ENCODE measurements at places on chromosomes 12 and 14. TPM values are rescaled to one million over a fixed set of nuclear protein-coding genes. Genes with fewer than 3 reads are reported as not detected.

DNA sequence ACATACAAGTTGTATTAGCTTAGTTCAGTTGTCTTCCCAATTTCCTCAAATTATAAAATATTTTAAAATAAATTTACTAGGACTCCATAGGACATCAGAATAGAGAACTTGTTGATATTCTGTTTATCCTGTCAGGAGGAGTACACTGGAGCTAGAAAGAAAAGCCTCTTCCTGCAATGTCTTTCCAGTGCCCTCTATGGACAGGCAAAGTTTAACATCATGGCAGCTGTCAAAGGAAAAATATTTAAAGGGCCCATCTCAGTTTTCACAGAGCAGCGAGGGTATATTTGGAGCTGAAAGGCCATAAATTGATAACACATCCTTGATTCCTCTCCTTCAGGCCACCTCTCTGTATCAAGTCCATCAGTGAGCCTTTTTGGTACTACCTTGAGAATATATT lies 19.0 kb downstream of the DIP2B start:
- DNase-seq = no peak

- no peak for DNase-seq
Measured at GRCh38 chr12:100460702-100461101, 13.0 kb upstream of the NR1H4 start.

DNA sequence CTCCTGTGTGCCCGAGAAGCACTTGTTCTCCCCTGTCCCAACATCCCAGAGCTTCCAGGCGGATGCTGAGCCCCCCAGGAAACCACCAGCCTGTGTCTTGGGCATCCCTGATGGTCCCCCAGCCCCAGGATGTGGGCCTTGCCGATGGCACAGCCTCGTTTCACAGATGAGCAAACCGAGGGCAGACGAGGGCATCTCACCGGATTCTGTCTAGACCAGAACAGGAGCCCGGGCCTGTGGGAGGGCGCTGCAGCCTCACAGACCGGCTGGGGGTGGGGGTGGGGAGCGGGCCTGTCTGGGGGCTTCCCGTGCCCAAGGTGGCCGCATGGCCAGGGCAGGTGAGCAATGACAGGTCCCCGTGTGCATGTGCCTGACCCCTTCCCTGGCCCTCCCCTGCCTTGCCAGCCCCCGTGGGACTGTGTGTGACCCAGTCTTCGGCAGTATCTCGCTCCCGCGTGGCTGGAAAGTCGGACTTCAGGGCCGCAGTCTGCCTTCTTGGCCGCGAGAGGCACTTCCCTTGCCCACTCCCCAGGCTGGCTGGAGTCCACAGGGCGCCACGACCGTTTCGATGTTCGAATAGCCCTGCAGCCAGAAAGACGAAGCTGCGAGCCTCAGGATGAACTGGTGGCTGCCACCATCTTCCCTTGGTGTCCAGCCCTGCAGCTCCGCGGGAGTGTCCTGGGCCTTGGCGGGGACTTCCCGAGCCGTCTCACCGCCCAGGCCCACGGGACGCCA lies 8.9 kb downstream of the RFLNA start:
- DNase-seq = no peak

DNA sequence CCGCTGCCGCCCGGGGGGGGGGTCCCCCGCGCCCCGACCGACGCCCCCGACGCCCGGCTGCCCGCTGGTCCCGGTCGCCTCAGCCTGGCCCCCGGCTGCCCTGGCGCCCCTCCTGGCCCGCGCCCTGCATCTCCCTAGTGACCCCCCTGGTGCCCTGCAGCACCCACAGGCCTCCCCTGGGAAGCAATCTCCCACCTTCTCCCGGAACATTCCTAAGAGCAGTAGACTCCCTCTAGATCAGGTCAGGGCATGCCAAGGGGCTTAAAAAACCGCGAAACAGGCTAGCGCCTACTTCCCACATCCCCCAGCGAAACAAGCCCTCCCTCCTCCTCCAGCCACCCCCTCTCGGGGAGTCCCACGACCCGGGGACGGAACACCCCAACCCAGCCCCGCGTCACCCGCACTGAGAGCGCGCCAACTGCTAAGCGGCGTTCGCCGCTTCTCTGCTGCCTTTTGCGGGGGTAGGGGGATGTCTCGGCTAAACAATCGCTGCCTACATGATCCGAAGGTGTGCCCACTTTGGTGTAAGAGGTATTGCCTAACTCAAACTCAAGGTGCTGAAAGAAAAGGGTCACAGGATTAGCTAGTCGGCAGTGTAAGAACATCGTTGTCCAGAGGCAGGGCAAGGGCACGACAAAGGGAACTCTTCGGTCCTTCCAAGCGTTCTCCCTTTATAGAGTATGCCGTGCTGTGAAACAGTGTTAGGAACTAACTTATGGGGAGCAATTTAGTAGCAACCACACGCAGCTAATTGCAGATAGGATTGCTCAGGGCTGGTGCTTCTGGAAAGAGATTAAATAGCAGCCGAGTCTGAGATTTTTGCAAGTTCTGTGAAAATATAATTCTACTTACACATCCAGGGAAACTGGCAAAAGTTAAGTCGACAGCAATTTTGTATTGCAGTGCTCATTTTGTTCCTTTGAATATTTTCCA lies 619 bp upstream of the NTN4 start:
- no peak for DNase-seq

GRCh38 chr14:89270439-89271227 lies 146.4 kb downstream of the FOXN3 start:
- no peak for DNase-seq

DNA sequence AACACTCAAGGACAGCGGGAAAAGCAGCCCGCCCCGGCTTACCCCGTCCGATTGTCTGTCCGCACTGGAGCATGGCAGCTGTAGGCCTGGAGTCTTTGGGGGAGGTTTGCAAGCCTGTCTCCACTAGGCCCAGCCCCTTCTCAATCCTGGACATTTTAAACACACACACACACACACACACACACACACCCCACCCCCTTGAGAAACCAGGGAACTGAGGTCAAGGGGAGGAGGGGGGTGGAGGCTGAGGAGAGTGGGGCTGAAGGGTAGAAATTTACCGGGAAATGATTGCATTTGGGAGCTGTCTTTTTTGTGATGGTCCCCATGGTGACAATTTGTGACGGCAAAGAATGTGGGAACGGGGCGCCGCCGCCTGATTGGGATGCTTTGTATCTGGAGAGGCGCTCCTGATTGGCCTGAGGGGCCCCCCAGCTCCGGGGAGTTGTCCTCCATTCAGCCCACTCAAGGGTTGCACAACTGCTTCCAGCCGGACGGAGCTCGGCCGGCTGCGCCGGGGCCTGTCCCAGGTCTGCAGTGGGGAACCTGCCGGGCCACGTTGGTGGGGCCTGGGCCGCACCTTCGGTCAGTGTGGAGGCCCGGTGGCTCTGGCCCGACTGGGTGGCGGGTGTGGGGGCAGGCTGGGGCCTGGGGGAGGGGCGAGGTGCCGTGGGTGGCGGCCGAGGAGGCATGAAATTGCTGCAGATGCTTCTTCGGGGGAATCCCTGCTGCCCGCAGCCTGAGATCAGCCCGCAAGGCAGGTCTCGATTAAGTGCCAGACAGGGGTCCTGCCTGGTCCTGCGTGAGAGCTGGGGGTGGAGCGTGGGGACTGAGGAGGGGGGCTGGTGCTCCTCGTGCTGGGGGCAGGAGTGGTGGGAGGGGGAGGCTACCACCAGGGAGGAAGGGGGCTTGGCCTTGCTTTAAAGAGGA lies at the start of gene FAM181A:
TSS of gene FAM181A (plus strand) at position 472 of the 927 bp plus-strand sequence. CDS start 942 bp downstream, outside the sequence.
- DNase-seq = no peak

- no peak for DNase-seq
Measured at GRCh38 chr12:47111392-47111778, 31.6 kb upstream of the AMIGO2 start.

- no peak for DNase-seq
Measured at GRCh38 chr14:78790271-78790670, 620.1 kb downstream of the NRXN3 start.

- no peak for DNase-seq
Measured at GRCh38 chr12:28865776-28866175, 283.3 kb upstream of the FAR2 start.

GRCh38 chr12:46459111-46459510 lies 86.5 kb upstream of the SLC38A2 start:
- DNase-seq = peak; percentile 30

- peak; percentile 82 for DNase-seq
Measured at GRCh38 chr12:89019439-89020120, 332.7 kb downstream of the DUSP6 start.

GRCh38 chr12:46653311-46653710 lies 172.5 kb downstream of the SLC38A4 start:
- DNase-seq = no peak

DNA sequence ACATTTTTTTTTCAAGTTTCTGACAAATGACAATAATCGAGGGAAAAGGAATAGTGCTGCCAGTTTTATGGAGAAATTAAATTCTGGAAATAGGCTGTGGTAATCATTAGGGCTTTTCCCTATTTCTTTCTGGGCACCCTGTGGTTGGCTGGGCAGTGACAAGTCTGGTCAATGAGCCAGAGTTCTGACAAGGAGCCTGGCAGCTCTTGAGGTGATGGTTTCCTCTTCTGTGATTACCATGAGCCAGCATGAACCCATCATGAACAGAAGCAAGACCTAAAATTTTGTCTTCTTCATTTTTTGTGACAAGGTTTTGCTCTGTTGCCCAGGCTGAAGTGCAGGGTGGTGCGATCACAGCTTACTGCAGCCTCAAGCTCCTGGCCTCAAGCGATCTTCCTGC lies 115.8 kb downstream of the TRAFD1 start:
- no peak for DNase-seq

DNA sequence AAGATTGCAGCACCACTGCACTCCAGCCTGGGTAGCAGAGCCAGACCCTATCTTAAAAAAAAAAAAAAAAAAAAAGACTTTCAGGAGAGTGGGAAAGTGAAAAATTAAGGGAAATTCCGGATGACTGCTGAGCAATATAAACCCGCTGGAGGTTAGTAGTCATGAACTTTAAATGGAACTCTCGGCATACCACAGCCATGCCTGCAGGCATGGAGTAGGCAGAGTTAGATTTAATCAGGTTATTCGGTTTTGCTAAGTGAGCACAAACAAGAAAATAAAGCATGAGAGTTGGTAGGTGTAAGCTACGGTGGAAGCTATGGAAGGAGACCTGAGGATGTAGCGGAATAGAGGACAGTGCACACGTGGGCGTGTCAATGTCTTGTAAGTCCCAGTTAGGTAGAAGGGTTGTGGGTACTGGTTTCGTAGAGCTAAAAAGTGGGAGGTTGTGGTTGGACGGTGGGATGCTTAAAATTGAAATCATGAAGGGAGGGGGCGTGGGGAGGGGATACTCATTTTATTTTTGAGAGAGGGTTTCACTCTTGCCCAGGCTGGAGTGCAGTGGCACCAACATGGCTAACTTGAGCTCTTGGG lies 11.8 kb upstream of the TUBA1C start:
- DNase-seq = peak; percentile 85

GRCh38 chr12:76030341-76031080 lies 1.1 kb downstream of the PHLDA1 start:
- no peak for DNase-seq

DNA sequence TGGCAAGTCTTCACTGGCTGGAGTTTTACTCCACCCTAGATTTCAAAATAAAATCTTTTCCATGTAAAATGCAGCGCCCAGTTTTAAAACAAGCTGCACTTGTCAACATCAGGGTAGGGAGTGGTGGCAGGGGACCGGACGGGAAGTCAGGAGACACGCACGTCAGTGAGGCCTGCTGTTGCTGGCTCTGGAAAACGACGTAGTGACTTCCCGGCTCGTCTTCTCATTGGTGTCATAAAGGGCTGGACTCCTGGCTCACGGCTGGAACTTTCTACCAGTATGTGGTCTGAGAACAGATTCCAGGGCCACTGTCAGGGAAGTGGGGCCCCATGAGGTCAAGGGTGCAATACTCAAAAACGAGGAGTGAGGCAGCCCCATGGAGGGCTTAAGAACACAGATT lies 64.2 kb upstream of the FOXN3 start:
- no peak for DNase-seq

DNA sequence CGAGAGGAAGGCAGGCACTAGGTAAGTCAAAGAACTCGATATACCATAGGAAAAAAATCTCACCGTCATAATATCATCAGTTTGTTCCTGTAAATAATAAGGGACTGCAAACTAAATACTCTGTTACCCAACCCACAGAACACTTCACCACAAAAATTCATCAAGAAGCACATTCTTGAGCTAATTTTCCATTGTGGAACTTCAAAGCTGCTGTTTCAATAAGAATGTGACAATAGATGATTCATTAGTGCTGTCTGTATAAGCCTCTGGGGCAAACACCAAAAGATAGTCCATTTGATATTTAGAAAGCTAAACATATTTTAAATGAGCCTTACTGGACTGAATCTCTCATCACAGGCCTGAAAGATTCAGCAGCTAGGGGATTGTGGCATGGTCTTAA lies 219.4 kb downstream of the KSR2 start:
- DNase-seq = peak; percentile 56

- DNase-seq = no peak
Measured at GRCh38 chr12:40378691-40379090, 153.9 kb downstream of the LRRK2 start.

DNA sequence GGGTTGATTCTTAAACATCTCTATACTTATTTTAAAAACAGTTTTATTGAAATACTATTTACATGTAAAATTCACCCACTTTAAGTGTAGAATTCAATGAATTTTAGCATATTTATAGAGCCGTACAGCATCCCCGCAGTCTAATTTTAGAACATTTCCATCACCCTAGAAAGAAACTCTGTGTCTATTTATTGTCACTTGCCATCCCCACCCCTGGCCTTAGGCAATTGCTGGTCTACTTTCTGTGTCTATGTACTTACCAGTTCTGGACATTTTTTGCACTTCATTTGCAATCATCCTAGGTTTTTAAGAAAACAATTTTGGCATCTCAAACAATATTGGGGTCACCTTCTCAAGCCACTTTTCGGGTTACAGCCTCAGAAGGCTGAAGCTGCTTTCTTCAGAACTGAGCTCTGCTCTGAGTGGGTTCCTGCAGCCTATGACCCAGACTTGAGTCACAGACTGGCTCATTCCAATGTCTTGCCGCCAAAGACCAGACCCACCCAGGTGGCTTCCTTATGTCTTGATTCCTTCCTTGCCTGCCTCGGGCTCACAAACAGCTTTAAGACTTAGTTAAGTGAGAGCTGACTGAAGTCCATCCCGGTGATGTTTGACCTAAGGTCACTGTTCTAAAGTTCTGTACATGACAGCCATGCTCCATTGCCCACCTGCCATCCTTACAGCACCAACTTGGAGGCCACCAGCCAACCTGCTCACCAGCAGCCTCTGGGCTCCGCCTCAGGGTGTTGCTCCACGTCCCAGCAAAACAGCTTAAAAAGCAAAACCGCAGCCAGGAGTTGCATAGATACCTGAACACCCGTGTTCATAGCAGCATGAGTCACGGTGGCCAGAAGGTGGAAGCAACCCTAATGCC lies 131.5 kb downstream of the CHST11 start:
- peak; percentile 92 for DNase-seq

Gene SERPINA10
- not detected for total RNA-seq

Gene AEBP2
- 6.7 TPM for total RNA-seq

Gene NGB
- total RNA-seq = not detected

Gene ADAM20
- 0.12 TPM for total RNA-seq

Gene ZNF26
- total RNA-seq = 6.6 TPM

Gene SLC25A21
- 0.68 TPM for total RNA-seq

Gene CHGA
- total RNA-seq = not detected

Gene ANKRD33
- not detected for total RNA-seq

Gene OR10G2
- total RNA-seq = not detected

Gene APOF
- total RNA-seq = not detected

Gene HOXC6
- 0.84 TPM for total RNA-seq

Gene GARIN6
- total RNA-seq = not detected

Gene PLCZ1
- not detected for total RNA-seq

Gene IL26
- total RNA-seq = not detected

Gene RPS6KL1
- total RNA-seq = 3.6 TPM

Gene PRKCH
- total RNA-seq = 3.1 TPM

Gene KCNMB4
- under 0.01 TPM for total RNA-seq

Gene BATF
- total RNA-seq = 3.9 TPM

All from RPMI7951 (cell line).